ENCODE measurements at places on chromosomes 6 and 20.

- peak; percentile 65 for DNase-seq
Measured at GRCh38 chr6:12051861-12052368, 39.8 kb downstream of the HIVEP1 start.

GRCh38 chr6:144613859-144614258 is 328.7 kb downstream of the UTRN start:
- DNase-seq: no peak

DNA sequence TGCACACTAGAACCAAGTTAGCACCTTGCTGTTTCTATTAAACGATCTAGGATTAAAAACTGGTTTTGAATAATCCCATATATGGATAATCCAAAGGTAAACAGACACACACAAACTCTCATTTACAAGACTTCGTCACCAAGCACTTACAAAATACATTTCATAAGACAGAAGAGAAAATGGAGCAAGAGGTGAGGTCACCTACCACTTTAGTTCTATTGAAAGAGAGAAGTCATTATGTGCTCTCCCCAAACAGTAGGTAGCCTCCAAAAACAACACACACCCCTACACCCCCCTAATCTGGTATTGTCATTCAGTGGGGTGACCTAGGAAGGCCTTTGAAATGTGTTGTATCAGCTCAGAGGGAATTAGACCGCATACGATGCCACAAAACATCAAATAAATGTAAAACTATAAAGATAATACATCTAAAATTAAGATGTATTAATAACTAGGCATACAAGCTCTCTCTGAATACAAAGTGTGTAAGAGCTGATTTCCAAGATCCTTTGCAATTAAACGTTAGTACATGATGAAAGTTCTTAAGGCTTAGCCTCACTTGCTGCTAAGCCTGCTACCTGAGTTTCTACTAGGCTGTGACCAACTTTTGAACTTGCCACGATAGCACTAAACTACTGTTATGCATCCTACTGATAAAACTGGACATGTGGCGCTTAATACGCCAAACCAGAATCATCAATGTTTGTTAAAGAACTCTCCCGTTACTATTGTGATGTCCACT is 1.6 kb downstream of the SRPK1 start:
- no peak for DNase-seq

- DNase-seq: no peak
Measured at GRCh38 chr6:152736687-152737273, 13.8 kb upstream of the VIP start.

GRCh38 chr6:116714761-116715160 is 33.8 kb downstream of the KPNA5 start:
- DNase-seq: no peak

DNA sequence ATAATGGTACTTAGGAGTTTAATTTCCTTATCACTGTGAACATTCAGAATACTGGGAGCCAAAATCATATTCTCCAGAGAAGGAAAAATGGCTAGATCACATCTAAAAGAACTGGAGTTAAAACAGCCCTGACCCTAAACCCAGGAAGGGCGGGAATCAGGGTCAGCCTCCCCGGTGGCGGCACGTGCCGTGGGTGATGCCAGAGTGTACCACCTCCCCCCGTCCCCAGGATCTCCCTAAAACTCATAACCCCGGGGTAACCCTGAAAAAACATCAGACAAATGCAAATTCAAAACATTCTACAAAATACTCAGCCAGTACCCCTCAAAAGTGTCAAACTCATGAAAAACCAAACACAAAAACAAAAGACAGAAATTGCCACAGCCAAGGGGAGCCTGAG is 148.3 kb downstream of the DLL1 start:
- DNase-seq: no peak

- DNase-seq: no peak
Measured at GRCh38 chr6:10441004-10441654, 26.3 kb upstream of the TFAP2A start.

GRCh38 chr6:69294862-69295261 is 501.9 kb downstream of the LMBRD1 start:
- DNase-seq: no peak

DNA sequence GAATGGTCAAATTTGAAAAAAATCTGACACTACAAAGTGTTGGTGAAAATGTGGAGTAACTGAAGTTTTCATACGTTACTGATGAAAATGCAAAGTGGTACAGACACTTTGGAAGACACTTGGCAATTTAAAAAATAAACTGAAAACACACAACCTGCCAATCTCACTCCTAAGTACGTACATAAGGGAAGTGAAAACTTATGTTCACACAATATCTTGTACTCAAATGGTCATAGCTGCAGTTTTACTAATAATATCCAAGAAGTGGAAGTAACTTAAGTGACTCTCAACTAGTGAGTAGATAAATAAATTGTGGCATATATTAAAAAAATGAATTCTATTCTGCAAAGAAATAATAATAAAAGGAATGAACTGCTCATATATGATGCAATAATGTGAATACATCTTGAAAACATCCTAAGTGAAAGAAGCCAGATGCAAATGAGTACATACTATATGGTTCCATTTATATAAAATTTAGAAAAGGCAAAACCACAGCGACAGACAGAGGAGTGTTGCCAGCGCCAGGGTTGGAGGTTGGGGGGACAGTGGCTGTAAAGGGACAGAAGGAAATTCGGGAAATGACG is 198.2 kb downstream of the ERMARD start:
- no peak for DNase-seq

DNA sequence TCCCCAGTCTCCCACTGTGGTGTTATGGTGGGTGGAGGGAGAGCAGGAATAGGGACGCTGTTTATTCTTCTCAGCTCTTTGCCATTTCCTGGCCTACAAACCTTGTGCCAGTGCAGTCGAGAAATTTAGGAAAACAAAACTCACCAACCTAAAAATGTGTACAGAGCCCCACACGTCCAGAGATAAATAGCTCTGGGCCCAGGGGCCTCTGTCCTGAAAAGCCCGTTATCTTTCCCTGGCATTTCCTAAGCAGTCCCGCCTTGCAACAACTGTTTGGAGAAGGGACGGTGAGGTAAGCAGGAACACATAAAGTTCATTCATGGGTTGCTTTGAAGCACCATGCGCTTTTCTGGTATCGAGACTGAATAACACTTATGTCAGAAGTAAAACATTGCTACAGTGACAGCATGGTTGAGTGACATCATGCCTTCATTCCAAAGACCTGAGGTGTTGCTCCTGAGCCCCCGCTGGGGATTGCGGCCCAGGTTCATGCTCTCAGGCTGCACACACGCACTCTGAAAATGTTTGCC is 80.1 kb upstream of the NXT1 start:
- DNase-seq: no peak

DNA sequence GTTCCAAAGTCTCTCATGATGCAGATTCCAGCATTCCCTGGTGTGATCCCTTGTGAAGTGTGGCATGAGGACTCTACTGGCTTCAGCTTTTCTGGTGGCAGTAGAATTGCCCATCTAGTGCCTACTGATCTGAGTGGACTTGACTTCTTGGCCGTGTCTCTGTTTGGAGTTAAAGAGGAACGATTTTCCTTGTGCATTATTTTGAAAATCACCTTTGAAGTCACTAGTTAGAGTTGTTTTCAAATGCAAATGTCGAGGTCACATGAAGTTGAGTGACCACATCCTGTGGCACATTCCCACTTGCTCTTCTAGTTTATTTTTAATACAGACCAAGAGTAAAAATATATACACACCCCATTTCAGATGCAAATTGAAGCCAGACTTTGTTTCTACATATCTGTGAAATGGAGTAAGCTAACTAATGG is 270.7 kb upstream of the TAB2 start:
- DNase-seq: no peak

Data from stimulated activated CD4-positive, alpha-beta T cell treated with anti-CD3 and anti-CD28 coated beads, Interleukin-1b, Interleukin-23, amount 100 ng/mL, for 48 hours (primary cell).